ENCODE measurements at places on chromosomes 16 and 17.

DNA sequence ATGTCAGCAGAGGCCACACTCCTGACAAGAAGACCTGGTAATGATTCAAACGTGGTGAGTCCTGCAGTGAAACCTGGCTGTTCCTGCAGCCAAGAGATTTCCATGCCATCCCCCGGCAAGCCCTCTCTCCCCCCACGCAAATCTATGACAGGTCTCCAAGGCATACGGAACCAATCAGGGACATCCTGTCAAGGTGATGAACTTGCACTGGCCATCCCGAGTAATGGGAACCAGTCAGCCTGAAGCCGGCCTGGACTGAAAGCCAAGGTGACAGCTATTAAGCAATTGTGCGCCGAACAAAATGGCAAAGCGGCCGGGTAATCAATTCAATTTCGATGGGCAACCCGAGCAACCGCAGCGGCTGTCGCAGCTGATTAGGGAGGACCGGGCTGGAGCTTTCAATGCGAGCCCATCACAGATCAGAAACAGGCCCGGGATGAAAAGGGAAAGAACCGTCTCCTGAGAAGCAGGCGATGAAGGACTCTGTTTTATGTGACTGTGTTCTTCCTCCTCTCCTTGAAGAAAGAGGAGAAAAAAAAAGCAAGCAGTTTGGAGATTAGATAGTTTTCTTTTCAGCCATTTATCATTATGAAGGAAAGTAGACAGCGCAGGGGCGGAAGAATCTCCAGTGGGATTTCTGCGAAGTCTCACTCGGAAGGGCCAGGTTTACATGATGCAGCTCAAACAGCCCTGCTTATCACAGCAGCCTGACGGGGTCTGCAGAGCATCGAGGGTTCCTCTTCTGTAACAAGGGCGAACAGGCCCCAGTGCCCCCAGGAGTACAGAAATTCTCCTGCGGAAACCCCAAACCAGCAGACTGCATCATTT, 35.2 kb downstream of the TBX4 start:
- no peak for DNase-seq

- DNase-seq = peak; percentile 76
These were observed at the start of gene CHMP6 for GRCh38 chr17:80991645-80992076. Gene CHMP6 (plus strand): TSS chr17:80991841. CDS start chr17:80991919, 78 bp downstream.

GRCh38 chr17:31289790-31290189, 7.2 kb downstream of the OMG start:
- DNase-seq = no peak

DNA sequence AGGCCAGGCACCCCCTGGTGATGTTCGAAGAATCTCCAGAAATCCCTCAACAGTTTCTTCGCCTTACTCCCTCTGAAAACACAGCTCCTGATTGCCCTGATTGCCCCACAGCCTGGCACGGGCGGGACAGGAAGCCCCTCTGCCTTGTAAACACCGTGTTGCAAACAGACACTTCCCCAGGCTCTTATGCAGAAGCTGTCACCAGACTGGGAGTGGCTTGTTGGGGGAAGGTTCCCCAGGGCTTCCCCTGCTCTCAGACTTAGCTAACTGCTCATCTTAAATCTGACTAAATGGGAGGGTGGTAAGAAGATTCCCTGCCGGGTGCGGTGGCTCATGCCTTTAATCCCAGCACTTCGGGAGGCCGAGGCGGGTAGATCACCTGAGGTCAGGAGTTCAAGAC, 11.2 kb downstream of the PIK3R5 start:
- no peak for DNase-seq

- no peak for DNase-seq
These were observed 720 bp upstream of the ZPBP2 start for GRCh38 chr17:39867084-39867879.

- no peak for DNase-seq
These were observed 326.9 kb downstream of the SLC39A11 start for GRCh38 chr17:72765368-72766153.

DNA sequence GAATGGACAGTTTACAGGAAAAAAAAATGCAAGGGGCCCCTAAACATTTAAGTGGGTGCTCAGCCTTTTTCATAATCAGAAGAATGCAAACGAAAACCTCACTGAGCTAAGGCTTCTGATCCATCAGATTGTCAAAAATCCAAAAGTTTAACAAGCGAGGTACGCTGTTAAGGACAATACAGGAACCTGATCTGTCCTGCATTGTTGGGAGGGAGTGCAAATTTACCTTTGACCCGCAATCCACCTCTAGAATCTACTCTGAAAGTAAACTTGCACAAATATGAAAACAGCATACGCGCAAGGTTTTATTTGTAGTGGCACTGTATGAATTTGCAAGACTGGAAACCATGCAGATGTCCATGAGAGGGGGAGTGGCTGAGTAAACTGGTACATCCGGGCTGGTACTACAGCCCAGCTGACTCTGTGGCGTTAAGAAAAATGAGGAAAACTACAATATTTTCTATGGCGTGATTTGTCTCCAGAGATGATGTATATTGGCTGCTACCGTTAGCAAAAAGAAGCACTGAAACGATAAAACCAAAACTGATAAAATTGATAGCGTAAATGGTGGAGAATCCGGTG, 28.8 kb upstream of the ST6GALNAC1 start:
- DNase-seq = no peak

- DNase-seq = no peak
These were observed 140.4 kb downstream of the PMP22 start for GRCh38 chr17:15124746-15125145.

GRCh38 chr16:67719778-67720144, 645 bp upstream of the GFOD2 start:
- DNase-seq = peak; percentile 63

GRCh38 chr16:11180489-11180888, 75.5 kb downstream of the SOCS1 start:
- DNase-seq = no peak

- DNase-seq = peak; percentile 100
These were observed 68.9 kb upstream of the HNF1B start for GRCh38 chr17:37813751-37814150.

- DNase-seq = no peak
These were observed 65.8 kb upstream of the PLCG2 start for GRCh38 chr16:81713295-81713772.

DNA sequence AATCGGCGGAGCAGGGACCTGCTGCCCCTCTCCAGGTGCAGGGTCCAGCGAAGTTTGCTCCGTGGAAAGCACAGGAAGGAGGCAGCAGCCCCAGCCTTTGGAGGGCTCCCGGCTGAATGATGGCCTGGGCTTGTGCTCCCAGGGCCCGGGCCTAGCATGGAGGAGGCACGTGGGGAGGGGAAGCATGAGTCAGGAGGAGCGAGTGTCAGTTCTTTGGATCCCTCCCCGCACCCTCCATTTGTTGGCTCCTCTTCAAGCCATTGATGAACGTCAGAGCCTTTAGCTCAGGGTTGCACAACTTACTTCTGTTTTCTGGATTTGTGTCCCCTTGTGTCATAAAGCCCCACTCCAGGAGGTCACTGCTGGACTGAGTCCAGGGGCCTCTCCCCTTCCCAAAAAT, 25.8 kb downstream of the TTYH2 start:
- DNase-seq = no peak

- DNase-seq = no peak
These were observed 18.5 kb upstream of the CDH15 start for GRCh38 chr16:89152831-89153700.

GRCh38 chr16:23131436-23131835, 17.8 kb downstream of the USP31 start:
- DNase-seq = no peak

DNA sequence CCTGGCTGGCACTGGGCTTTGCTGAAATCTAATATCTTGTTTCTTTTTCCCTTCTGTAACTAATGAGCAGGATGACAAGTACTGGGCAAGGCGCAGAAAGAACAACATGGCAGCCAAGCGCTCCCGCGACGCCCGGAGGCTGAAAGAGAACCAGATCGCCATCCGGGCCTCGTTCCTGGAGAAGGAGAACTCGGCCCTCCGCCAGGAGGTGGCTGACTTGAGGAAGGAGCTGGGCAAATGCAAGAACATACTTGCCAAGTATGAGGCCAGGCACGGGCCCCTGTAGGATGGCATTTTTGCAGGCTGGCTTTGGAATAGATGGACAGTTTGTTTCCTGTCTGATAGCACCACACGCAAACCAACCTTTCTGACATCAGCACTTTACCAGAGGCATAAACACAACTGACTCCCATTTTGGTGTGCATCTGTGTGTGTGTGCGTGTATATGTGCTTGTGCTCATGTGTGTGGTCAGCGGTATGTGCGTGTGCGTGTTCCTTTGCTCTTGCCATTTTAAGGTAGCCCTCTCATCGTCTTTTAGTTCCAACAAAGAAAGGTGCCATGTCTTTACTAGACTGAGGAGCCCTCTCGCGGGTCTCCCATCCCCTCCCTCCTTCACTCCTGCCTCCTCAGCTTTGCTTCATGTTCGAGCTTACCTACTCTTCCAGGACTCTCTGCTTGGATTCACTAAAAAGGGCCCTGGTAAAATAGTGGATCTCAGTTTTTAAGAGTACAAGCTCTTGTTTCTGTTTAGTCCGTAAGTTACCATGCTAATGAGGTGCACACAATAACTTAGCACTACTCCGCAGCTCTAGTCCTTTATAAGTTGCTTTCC, 56.0 kb downstream of the HLF start:
- DNase-seq = no peak

GRCh38 chr16:10827691-10828341, 9.2 kb upstream of the TVP23A start:
- peak; percentile 86 for DNase-seq

DNA sequence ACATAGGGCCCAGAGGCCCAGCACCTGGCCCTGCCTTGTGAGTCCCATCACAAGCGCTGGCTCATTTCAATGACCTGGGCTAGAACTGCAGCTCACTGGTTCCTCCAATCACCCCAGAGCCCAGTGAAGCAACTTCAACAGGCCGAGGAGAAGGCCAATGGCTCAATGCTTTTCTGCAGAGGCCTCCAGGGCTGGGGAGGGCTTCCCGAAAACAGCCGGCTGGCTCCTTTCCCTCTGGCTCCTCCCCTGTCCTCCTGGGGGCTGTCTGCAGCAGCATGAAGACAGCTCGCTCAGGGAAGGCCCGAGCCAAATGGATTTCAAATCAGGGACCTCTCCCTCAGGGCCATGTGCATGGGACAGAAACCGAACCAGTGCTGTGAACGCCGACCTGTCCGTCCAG, 121.6 kb downstream of the ZNF423 start:
- DNase-seq = no peak

- no peak for DNase-seq
These were observed 58.0 kb downstream of the RBFOX3 start for GRCh38 chr17:79552824-79553223.

DNA sequence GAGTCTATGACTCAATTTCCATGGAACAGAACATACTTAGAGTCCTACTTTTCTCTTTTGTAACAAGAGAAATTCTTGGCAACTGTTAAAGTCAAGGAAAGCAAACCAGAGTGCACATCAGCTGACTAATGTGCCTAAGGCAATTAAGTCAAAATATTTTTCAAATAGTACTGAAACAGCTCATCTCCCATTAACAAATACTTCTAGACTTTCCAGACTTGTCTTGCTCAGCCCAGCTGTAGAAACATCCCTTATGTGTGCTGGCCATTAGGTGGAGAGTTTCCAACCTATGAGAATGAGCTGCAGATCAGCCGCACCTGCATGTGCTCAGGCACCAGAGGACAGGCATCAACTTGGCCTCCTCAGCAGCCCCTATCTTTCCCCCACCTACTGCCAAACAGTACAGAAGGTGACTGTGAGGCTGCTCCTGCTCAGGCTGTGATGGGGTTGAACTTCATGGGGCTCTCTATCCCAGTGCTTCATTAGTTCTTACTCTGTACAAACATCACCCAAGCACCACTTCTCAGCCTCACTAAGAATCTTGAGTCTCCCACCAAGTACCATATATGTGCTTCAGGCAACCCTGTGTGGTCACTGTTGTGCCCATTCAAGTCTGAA, 32.2 kb downstream of the TEX2 start:
- peak; percentile 97 for DNase-seq

- DNase-seq = no peak
These were observed 19.8 kb downstream of the B9D1 start for GRCh38 chr17:19342611-19343255.

DNA sequence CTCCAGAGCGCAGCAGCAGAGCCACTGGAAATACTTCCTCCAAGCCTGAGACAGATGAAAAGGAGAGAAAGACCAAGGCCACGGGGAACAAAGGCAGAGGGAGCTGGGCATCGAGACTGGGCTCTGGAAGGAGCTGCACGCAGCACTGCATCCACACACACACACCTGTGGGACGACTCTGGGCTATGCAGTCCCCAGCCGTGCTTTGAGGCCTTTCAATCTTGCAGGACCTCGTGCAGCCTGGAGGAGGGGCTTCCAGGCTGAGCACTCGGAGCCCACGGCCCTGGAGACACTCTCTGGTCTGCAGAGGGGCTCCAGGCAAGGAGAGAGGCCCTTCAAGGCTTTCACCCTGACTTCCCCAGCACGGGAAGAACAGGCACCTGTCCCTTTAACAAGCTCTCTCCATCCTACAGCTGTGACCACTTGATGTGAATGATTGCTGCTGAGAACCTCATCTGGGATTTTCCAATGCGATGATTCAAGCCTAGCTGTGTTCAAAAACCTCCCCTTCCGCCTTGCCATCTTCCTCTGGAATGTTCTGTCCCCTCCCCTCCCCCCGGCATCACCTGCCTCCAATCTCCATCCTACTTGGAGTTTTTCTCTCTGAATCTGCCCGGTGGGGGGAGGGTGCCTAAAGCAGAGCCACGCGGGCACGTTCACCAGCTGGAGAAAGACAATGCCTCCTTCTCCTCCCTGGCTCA, 37.5 kb downstream of the RBFOX3 start:
- no peak for DNase-seq
